ENCODE measurements at places on chromosomes 2 and 18. TPM values are rescaled to one million over a fixed set of nuclear protein-coding genes. Genes with fewer than 3 reads are reported as not detected.

The TBR1 gene
- total RNA-seq = not detected

The ICA1L gene
- 4.6 TPM for total RNA-seq

The CLHC1 gene
- 6.7 TPM for total RNA-seq

The AGAP1 gene
- total RNA-seq = 23.5 TPM

The MYO7B gene
- total RNA-seq = 0.46 TPM

The RRM2 gene
- 4.2 TPM for total RNA-seq

The PIEZO2 gene
- 0.11 TPM for total RNA-seq

The MYOM1 gene
- 611 TPM for total RNA-seq

DNA sequence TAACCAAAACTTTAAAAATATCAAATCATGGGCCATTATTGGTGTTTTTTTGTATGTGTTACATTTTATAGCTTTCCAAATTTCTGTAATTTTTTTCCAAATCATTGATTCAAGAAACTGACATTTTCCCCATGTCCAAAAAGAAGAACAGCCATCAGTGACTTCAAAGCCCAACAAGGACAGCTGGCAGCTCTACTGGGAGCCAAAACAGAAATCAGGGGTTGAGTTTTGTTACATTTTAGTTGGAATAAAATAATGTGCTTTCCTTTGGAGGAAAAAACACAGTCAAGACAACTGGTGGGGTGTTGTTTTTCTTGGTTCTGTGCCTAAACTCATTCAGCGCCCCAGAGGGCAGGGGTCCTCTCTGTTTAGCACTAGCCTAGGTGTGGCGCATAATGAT lies 23.8 kb downstream of the AKAIN1 start:
- no peak for DNase-seq

GRCh38 chr18:48320639-48320945 lies 88.6 kb downstream of the ZBTB7C start:
- no peak for DNase-seq

DNA sequence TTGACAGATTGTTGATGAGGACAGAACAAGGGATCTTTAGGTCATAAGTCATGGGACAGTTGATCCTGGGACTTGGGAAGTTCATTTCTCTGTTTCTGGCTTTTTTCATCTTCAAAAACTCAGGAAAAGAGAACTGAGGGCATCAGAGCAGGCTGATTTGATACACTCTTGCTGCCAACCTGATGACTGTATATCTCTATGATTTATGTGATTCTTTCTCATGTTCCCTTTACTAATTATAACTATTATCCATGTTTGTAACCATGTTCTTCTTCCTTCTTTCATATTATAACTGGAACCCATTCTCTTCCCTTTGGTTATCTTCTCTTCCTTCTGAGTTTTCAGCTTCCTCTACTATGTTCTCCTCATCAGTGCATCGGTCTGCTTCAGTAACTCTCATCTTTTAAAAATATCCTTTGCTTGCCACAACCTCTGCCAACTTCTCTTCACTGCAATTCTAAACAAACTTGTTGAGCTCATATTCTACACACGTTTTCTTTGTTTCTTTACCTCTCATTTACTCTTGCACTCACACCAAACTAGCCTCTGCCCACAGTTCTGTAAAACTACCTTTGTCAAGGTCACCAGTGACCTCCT lies 13.5 kb downstream of the RASGRP3 start:
- DNase-seq = no peak

DNA sequence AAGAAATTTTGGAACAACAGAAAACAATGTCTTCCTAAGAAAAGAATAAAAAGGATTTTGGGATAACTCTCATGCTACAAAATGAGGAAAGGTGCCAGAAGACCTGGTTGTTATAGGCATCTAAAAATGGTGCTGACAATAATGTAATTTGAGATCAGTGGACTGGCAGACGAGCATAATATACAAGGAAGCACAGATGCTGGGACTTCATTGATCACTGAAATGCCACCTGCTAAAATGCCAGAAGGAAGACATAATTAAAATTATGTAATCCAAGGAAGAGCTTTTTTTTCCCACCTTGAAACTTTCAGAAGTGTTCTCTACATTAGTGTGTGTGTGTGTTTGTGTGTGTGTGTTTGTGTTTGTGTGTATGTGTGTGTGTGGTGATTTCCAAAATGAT lies 535.9 kb downstream of the XIRP2 start:
- DNase-seq = no peak

GRCh38 chr2:197369228-197369932 lies 58.8 kb upstream of the ANKRD44 start:
- no peak for DNase-seq

GRCh38 chr2:48948400-48949125 lies 193.0 kb upstream of the LHCGR start:
- no peak for DNase-seq

GRCh38 chr2:17515652-17516051 lies 2.6 kb downstream of the RAD51AP2 start:
- DNase-seq = no peak

- no peak for DNase-seq
These were observed 276.3 kb downstream of the AFF3 start for GRCh38 chr2:99865818-99866676.

GRCh38 chr2:158667586-158667985 lies 127.5 kb upstream of the DAPL1 start:
- DNase-seq = no peak

GRCh38 chr18:75156139-75156750 lies 52.7 kb downstream of the PTGR3 start:
- no peak for DNase-seq

- DNase-seq = no peak
These were observed 19.6 kb upstream of the CABLES1 start for GRCh38 chr18:23115683-23116096.

DNA sequence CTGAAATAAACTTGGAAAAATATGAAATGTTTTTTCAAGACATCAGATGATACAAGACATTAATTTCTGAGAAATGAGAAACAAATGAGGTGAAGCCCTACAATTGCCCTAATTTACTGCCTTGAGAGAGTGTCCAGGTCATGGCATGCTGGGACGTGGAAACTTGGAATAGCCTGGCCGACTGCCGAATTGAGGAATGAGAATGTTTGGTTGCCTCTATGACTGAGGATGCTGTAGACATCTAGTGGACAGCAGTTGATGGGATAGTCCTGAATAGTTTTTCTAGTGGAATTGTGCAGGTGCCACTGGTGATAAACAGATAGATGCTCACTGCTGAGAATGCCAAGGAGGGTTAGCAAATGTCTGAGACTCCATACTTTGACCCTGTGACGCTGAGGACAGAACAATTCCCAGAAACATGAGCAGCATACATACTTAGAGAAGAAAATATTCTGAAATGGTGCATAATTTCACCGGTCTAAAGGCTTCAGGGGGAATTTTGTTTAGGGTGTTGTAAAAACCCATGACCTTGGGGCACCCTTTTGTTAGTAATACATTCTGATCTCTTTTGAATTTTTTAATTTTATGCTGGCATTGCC lies 56.5 kb upstream of the CWC22 start:
- DNase-seq = no peak

DNA sequence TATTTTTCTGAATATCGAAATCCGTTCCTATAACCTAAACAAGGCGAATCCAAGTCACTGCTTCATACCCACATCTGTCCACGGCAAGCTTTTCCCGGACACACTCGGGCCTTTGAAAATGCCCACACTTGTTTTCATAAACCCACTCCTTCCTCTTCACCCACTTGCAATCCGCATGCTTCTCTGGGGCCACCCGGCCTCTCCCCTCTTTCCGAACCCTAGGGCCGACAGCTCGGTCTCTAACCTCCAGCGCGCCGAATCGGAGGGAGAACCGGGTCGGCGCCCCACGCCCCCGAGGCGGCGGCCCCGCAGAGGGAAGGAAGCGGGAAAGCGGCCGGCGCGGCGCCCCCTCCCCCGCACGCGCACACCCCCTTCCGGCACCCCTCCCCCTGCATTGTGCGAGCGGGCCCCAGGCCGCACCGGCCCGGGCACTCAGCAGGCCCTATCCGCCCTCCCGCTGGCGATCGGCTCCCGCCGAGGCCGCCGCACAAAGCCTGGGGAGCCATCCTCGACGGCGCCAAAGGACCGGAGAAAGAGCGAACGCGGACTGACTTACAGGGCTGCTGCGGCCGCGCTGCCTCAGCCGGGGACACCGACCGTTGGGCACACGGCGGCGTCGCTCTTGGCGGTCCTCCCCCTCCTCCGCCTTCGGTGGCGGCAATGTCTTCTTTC lies 467 bp downstream of the PUM2 start:
- peak; percentile 82 for DNase-seq

DNA sequence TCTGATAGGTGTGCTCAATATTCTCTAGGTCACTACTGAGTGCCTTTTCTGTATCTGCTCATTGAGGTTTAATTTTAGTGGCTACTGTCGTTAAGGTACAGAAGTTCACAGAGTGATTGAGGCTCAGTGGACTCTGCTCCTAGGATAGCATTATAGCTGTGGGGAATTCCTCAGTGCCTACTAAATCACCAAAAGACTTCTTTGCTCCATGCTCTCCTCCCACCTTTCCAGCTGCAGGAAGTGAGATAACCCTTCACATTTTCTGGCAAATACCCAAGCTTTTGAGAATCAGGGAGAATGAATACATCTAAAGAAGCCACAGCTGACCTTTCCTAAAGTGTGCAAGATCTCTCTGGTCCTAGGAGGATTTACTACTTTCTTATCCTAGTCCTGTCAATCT lies 95.2 kb upstream of the FSIP2 start:
- DNase-seq = no peak

Measured in Right ventricle myocardium inferior (tissue), 1 donor.